Coronary artery (tissue), 2 donors: ENCODE measurements at places on chromosomes 4 and X.

DNA sequence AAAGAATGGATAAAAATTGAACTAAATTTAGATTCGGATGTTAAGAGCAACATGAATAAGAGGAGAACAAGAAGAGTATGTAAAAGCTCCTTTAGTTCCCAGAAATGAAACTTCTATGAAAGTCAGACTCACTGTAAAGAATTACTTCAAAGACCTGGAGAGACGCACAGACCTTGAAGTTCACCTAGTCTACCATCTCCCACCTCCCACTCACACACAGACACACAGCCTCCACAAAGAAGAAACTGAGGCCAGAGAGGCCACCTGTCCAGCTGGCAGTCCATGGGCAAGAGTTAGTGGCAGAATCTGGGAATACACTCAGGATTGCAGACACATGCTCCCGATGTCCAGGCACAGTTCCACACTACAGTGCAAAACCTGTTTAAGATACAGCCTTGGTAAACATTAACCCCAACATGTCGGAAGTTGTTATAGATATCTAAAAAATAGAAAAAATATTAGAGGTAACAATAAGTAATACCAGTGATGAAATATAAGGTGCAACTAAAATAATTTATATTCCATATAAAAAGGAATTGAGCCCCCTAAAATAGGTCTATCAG, 288.8 kb downstream of the INPP4B start:
- DNase-seq: no peak

DNA sequence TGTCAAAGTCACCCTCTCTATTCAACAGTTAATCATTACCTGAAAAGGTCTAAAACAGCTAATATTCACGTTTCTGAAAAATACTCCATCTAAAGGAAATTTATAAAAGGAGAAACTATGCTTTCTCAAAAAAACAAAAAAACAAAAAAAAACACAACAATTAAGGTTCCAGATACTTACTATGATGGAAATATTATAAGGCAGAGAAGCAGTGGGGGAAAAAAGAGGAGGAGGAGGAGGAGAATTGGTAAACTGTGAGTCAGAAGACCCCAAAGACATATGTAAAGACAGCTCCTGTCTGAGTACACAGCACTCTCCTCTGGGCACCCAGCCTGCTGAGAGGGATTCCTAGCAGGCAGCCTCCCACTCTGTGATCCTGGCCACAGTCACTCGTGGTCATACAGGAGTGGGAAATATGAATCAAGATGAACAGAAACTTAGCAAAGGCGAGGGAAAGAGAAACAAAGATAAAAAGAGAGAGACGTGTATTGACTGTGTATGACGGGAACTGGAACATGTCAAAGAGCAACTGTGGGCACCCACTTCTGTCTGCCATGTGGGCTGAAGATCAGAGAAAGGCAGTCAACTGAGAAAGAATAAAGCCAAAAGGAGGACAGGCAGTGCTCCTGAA, 12.5 kb downstream of the KLHL15 start:
- DNase-seq: no peak

GRCh38 chr4:88957570-88957969, 99.4 kb downstream of the FAM13A start:
- DNase-seq: no peak

DNA sequence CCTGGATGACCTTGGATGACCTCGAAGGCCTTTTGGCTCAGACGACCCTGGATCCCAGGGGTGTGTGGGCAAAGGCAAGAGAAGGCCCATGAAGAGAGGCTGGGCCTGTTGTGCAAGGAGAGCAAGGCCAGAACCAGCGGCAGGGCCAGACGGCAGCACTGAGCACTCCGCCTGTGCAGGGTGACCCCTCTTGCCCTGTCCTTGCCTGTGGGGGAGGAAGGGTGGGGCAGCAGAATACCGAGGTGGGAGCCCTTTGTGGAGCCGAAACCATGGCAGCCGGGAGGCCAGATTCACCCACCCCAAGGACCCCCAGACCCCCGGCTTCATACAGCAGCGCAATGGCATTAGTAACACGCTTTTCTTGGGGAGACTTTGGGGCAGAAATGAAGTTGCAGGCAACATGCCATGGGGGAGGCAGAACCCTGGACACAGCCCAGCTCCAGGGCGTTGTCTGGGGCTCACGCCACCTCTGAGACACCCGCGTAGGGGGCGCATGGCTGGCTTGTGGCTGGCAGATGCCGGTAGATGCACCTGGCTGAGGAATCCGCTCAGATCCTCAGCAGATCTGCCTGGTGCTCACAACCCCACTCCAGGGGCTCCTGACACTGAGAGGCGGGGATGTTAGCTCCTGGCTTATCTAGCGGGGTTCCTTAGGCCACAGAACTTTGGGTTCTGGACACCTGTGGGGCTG, 114.5 kb downstream of the FAM53A start:
- no peak for DNase-seq

GRCh38 chr4:67236318-67236717, 309.0 kb downstream of the CENPC start:
- no peak for DNase-seq

DNA sequence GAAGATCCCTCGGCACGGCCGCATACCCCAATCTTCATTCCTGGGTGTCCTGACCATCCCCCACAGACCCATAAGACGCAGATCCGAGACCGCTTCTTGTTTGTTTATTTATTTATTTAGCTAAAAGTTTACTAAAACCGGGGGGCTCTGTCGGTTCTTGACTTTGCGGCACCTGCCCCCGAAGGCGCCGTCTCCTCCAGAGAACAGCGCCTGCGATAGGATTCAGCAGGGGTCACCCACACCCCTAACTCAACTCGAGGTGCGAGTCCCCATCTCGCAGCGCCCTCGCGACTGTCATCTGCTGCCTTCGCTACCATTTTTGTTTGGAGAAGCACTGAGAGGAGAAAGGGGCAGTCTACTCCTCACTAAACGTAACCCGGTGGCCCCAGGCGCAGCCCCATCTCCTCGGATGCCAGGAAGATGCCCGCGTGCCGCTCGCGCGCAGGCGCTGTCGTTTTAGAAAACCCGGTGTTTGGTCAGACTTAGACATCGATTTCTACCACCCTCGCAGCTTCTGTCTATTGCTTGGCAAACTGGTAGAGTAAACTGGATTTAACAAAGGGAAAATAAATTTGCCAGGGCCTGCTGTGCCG, 18.9 kb upstream of the GPR101 start:
- no peak for DNase-seq

- no peak for DNase-seq
Observed at GRCh38 chr4:86664959-86665358, 70.8 kb downstream of the PTPN13 start.

- no peak for DNase-seq
Observed at GRCh38 chr4:168859888-168860694, 150.0 kb downstream of the CBR4 start.

DNA sequence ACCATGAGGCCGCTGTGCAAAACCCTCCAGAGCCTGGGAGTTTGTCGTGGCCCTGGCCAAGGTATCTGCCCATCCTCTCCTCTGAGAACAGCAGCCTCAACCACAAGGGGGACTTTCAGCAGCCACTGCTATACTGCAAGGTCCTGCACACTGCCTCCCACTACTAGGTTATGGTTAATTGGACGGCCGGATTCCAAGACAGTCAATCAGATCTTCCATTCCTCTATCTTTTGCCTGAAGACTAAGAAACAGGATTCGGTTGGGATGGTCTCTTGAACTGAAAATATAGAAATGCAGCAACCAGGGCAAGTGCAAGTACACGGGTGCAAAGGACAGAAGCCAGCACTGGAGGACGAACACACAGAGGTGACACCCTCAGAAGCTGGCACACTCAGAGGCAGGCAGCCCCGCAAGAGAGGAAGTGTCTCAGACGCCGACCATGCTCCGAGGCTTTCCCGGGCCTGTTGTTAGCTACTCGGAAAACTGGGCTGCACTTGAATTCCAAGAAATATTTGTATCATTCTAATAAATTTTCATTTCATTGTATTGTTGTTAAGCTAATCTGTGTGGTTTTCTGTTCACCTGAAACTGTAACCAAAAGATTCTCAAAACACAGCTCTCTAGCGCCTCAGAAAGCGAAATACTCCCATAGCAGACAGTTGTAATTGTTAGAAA, 63.3 kb downstream of the AFAP1 start:
- no peak for DNase-seq

DNA sequence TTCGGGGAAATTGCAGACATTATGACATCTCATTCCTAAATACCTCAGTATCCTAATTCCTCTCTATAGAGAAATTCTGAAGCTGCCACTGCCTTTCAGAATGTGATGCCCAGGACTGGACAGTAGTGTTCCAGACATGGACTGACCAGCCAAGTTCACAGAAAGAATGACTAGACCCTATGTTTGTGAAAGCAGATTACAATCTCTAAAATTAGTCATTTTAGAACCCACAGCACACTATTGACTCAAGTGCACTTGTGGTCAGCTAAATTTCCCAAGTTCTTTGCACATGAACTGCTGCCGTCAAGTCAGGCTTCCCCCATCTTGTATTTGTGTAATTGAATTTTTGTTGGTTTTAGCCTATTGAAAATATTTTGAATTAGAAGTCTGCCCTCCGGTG, 81.0 kb upstream of the ESX1 start:
- DNase-seq: no peak

- no peak for DNase-seq
Observed at GRCh38 chr4:12242354-12242753, 813.7 kb upstream of the HS3ST1 start.

DNA sequence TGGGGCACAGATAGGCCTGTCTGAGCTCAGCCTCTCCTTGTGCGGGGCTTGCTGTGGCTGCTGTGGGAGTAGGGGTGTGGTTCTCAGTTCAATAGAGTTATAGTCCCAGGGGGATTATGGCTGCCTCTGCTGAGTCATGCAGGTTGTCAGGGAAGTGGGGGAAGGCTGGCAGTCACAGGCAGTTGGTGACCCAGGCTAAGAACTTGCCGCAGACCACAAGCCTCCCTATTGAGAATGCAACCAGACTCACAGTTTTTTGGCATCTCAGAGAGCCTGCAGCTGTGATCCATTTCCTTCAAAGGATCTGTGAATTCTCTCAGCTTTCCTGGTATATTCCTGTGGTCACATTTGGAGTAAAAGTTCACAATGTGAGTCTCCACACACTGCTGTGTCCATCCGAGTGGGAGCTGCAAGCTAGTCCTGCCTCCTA, 364.9 kb downstream of the ZNF674 start:
- DNase-seq: no peak

DNA sequence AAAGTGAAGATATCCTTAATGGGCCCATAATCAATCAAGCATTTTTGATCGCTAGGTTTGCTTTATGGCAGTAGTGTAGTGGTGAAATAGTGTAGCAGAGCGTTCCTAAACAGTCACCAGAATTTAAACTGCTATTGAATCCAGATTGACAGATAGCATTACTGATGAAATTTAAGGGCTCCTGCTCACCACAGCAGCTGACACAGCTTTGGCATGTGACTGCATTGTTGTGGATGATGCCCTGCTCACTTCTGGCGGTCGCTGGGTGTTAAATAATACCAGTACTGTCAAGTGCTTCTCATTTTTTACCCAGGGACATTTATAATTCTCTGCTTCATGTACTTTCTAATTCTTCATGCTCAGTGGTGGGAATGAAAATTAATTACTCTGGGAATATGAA, 102.0 kb upstream of the ARHGAP24 start:
- DNase-seq: no peak

DNA sequence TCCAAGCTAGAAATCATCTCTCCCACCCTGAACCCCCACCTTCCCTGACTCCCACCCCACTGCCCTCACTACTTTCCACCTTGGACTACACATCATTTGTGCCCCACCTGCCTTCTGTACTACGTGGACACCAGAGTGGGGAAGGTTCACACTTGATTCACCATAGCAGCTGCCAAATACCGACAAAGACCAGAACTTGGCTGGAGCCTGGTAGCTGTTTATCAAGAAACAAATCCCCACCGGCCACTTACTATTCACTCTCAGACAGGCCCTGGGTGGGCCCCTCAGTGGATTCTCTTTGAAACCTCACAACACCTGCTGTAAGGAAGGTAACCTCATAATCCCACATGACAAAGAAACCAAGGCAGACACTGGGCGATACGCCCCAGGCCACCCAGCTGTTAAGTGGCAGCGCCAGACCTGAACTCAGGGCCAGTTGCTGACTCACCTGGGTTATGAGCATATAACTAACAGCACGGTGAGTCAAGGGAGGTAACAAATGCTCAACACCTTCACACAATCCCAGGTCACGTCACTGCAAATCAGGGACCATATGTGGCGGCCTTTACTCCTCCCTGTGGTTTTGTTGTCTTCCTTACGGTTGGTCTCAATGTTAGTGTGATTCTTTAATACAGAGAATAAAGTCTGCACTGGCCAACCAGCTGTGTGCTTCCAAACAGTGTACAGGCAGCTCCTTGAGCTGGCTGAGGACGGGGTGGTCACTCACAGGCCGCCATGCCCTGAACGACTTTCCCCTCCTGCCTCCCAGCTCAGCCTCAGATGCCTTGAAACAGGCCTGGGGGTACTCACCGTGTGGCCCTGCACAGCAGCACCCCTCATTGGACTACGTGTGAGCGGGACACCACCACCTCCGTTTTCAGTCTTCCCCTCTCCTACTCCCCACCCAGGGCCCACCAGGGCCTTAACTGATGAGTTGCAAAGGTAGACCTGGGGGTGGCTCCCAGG, 7.5 kb downstream of the WDR1 start:
- no peak for DNase-seq

DNA sequence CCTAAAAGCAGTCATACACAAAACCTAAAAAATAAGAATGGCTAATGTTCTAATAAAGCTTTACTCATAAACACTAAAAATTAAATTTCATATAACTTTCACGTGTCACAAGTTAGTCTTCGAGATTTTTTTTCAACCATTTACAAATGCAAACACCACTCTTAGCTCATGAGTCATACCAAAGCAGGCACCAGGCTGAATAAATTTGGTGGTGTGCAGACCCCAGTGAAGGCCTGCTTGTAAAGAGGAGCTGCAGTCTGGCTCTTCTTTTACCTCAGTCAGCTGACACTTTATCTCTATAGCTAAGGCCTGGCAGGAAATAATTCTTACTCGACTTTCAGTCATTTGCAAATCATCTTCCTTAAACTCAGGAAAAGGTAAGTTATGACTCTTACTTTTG, 37.4 kb downstream of the CLOCK start:
- no peak for DNase-seq

- DNase-seq: no peak
Observed at GRCh38 chr4:95193391-95194224, 355.2 kb downstream of the UNC5C start.
